Epithelial cell of alveolus of lung (primary cell): ENCODE measurements at places on chromosomes 1 and 21. TPM values are rescaled to one million over a fixed set of nuclear protein-coding genes. Genes with fewer than 3 reads are reported as not detected.

Gene SLC9C2
- not detected in 2 replicates for total RNA-seq

Gene UBE2U
- total RNA-seq, result not detected in 2 replicates

Gene EPS8L3
- total RNA-seq, result not detected in 2 replicates

Gene FCGR3A
- not detected in 2 replicates for total RNA-seq

Gene ZSWIM5
- total RNA-seq, result 0.08 and 0.65 TPM in 2 replicates

Gene PRSS38
- total RNA-seq, result not detected in 2 replicates

Gene DDAH1
- 6.0 and 27.3 TPM in 2 replicates for total RNA-seq

Gene COQ8A
- 4.3 and 21.0 TPM in 2 replicates for total RNA-seq

Gene WNT3A
- total RNA-seq, result not detected in 2 replicates

Gene LORICRIN
- total RNA-seq, result not detected in 2 replicates

Gene IL20
- total RNA-seq, result not detected in 2 replicates

Gene EPHB2
- 22.4 and 97.9 TPM in 2 replicates for total RNA-seq

Gene LEFTY2
- total RNA-seq, result not detected in 2 replicates

Gene COL18A1
- total RNA-seq, result 181 and 410 TPM in 2 replicates

Gene MFAP2
- total RNA-seq, result 35.5 and 108 TPM in 2 replicates

Gene AMIGO1
- total RNA-seq, result 0.78 and 2.0 TPM in 2 replicates

Gene CITED4
- 8.1 and 8.4 TPM in 2 replicates for total RNA-seq

Gene UBIAD1
- total RNA-seq, result 10.6 and 11.7 TPM in 2 replicates

Gene NBPF9
- total RNA-seq, result 12.8 and 14.4 TPM in 2 replicates

Gene METTL13
- total RNA-seq, result 20.7 and 26.5 TPM in 2 replicates

Gene IL22RA1
- not detected in 2 replicates for total RNA-seq

Gene LSM10
- 28.8 and 36.8 TPM in 2 replicates for total RNA-seq

Gene SH2D1B
- total RNA-seq, result not detected in 2 replicates

Gene GNAT2
- 0.32 TPM in 1 of 2 replicates, not detected in the other for total RNA-seq

Gene CFAP74
- not detected in 2 replicates for total RNA-seq

Gene INAVA
- 3.0 and 5.7 TPM in 2 replicates for total RNA-seq

Gene OPTC
- total RNA-seq, result not detected in 2 replicates

Gene PROK1
- total RNA-seq, result not detected in 2 replicates
